Stimulated activated CD8-positive, alpha-beta memory T cell treated with anti-CD3 and anti-CD28 coated beads, Interleukin-4, amount 100 ng/mL, for 48 hours (primary cell): ENCODE measurements at places on chromosomes 13 and 19.
A peak's percentile ranks its signal among the peaks of the same experiment; 100 is the strongest.

DNA sequence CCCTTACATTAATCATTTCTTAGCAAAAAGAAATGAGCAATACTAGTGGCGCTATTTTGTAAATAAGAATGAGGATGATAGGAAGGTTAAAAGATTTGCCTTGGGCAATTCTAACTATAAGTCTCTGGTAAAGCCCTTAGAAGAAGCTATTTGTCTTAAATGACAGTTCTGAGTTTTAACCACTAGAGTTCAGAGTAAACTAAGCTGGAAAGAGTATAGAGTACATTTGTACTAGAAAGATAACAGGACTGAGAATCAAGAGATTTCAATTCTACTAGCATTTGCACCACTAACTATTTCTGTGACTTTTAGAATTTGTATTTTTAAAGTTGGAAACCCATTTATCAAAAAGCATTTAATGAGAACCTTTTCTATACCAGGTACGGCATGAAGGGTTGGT lies 750.3 kb downstream of the OLFM4 start:
- no peak for DNase-seq

- peak; percentile 56 for DNase-seq
Measured at GRCh38 chr19:2477141-2477710, 1.3 kb downstream of the GADD45B start.

- DNase-seq, result no peak
Measured at GRCh38 chr19:1400281-1401137, 833 bp downstream of the GAMT start.

DNA sequence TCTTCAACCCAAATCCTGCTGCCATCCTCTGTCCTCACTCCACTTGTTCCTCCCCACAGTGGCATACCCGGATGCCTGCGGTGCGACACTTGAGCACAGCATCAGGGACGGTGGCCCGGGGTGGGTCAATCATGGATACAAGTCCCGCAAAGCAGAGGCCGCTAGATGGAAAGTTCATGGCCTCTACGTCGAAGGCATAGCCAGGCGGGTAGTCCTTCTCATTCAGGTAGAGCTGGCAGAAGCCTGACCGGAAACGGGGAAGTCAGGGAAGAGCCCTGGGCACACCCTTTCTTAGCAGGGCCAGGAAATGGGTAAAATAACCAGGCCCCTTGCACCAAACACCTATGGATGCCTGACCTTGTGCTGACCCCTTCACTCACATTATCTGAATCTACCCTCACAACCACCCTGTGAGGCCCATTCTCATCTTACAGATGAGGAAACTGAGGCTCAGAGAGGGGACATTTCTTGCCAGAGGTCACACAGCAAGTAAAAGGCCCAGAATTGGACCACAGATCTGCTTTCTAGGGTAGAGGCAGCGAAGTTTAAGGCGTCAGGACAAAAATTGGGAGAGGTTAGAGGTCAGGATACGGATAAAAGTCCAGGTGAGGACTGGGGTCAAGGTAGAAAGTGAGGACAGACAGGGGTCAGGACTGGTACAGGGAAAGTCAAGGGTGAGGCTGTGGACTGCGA lies 6.5 kb downstream of the ATP4A start:
- no peak for DNase-seq

- DNase-seq, result peak; percentile 40
Measured at GRCh38 chr19:52170863-52171320, 529 bp downstream of the ZNF836 start.

DNA sequence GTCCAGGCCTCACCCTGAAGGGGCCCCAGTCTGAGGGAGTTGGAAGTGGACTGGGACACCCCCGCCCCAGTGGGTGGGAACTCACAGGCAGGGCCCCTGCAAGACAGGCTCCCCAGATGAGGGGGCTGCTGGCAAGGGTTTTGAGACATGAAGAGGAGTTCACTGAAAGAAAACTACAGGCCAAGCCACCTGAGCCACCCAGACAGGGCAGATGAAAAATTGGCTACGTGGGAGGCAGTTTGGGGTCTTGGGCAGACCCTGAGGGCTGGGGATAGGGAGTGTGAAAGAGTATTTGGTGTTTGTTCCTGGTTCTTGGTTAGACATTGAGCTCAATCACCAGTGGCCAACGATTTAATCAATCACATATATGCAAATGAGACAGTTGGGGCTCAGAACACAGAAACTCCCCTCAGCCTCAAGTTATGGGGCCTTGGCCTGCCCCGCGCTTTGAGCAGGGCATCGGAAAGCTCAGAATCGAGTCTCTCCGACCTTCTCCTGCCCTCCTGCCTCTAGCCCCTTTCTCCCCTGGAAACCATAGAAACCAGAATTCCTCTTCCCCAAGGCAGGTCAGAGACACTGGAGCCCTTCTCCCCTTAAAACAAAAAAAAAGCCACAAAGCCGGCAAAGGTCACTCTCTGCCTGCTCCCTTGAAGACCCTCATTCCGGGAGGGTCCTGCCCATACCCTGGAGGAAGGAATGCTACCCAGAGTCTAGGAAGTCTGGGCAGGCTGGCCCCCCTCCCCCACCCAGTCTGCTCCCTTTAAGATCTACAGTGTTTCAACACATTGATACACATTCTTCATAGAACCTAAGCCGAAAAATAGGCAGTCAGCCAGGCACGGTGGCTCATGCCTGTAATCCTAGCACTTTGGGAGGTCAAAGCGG lies 1.3 kb upstream of the ISYNA1 start:
- no peak for DNase-seq

DNA sequence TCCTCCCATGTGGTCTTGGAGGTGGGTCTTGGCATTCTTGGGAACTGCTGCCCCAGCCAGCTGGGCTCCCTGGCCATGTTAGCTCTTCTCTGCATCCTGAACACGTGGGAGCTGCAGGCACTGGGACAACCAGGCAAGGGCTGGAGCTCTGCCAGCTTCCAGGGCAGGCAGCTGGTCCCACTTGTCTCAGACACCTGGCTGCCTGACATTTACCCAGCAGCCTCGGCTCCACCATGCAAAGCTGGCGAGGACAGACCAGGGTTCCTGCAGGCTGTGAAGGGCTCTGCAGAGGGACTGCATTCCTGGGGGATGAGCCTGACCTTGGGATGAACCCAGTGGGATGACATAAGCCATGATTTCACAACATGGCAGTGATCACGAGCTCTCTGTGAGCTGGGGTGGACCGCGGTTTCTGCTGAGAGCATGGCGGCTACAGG lies 99.0 kb upstream of the TSHZ3 start:
- DNase-seq, result no peak

DNA sequence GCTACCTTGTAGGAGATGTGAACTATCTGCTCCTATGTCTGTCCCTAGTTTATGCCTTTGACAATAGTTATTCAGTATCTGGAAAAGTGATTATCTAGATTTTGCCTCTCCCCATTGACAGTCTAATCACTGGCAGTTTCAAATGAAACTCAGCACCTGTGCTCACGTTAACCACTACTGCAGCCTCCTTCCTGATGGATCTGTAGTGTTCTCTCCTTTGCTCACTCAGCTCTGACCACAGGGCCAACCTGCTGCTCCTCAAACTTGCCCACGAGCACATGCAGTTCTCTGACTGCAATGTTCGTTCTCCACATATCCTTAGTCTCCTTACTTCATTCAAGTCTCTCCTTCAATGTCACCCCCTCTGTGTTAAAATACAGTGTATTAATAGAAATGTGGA lies 230.1 kb downstream of the NHLRC3 start:
- DNase-seq, result no peak

DNA sequence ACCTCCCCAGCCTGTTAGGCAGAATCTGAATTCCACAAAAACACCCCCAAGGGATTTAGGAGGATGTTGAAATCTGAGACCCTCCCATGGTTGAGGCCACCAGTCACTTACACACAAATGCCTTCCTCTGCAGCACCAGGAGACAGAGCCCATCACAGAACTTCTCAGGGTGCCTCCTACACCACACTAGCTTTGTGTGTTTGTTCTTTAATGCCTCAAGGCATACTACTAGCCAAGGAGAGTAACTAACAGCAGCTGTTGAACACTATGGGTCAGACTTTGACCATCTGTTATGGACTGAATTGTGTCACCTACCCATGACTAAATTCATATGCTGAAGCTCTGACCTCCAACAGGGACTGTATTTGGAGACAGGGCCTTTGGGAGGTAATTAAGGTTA lies 9.5 kb upstream of the MED26 start:
- no peak for DNase-seq

GRCh38 chr13:113604186-113604585 lies 19.6 kb downstream of the TFDP1 start:
- no peak for DNase-seq

DNA sequence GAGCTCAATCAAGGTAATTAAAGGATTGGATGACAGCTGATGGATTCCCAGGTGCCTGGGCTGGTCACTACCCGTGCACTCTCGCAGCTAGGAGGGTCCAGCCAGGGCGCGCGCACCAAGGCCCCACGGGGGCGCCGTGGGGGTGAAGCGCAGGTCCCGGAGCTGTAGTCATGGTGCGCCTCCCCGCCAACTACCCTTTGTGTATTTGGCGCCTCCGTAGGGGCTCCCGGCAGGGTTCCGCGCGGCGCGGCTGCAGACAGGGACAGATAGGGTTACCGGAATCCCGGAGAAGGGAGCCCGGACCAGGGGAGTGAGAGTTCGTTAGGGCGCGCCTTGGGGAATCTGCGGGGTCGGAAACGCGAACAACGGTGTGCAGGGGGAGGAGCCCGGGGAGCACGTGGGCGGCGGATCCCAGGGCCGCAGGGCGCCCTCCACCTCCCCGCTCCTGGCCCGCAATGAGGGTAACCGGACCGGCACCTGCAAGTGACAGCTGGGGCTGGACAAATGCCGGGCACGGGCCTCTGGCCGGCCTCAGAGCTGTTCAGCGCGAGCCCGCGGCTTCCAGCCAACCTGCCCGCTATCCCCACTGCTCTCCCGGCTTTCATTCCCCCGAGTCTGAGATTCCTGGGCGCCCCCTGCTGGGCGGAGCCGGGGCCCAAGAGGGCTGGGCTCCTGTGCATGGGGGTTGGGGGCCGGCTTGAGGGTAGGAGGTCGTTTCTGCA lies 3.4 kb upstream of the PRAM1 start:
- peak; percentile 87 for DNase-seq

DNA sequence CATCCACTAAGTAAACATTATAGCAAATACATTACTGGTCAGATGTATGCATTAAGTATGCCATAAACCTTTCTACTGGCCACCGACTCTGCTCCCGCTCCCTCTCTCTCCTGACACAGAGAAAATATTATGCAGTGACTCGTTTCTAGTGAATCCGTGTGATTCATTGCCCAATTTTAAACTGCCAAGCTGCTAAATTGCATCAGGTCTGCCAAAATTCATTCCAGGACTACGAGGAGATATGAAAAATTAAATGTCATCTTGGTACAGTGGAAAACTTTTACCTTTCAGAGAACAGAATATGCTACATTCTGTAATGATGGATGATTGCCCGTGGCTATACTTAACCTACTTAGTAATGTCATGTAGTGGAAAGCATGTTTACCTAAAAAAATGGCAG lies 368.8 kb upstream of the TSHZ3 start:
- no peak for DNase-seq

DNA sequence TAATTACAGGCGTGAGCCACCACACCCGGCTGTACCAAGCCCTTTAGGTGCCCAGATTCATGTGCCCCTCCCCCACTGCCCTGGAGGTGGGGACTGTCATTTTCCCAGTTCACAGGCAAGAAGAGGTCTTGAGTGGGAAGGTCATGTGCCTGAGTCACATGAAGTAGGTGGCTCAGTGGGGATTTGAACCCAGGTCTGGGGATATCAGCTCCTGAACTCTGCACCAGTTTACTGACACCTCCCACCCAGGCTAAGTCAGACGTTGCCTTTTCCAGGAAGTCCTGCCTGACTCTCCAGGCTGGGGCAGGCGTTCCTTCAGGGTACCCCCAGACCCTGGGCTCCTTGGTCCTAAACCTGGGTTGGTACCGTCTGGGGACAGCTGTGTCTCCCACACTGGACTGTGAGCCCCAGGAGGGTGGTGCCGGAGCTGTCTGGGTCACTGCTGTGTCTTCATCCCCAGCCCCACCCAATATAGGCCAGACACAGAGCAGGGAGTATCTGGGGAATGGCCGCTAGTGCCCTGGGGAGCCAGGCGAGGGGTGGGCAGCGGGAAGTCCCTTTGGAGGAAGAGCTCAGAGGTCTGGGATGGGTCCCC lies 8.6 kb downstream of the VASP start:
- DNase-seq, result no peak

DNA sequence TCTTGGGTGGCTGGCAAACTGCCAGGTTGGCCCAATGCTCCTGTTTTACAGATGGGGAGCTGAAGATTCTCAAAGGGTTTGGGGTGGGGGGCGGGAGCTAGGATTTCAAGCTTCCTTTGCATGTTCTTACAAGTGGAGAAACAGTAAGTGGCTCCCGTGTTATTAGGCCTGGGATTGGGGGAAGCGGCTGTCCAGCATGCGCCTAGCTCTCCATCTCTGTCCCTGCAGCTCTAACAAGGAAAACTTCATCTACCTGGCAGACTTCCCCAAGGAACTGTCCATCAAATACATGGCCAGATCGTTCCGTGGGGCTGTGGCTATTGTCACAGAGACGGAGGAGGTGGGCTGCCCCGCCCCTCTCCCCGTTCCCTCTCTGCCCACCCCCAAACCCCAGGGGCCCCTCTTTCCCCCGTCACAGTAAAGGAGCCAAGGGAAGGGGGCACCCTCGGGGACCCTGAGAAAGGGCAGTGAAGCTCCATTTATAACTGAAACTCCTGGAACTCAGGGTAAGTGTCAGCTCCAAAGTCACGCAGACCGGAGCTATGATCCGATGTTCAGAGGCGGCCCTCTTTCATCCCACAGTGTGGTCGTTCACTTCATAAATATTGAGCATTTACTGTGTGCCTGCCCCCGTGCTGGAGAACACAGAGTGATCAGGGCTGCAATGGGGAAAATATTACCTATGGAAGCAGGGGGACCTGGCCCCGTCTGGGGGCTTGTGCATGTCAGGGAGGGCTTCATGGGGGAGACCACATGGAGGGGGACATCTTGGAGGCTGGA lies 14.9 kb upstream of the PSMD8 start:
- no peak for DNase-seq

DNA sequence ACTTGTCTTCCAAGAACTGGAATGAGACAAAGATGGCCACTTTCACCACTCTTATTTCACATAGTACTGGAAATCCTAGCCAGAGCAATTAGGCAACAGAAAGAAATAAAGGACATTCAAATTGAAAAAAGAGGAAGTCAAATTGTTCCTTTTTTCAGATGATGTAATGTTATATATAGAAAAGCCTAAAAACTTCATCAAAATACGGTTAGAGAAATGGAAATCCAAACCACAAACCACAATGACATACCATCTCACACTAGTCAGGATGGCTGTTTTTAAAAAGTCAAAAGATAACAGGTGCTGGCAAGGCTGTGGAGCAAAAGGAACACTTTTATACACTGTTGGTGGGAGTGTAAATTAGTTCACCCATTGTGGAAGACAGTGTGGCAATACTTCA lies 113.3 kb upstream of the SPRY2 start:
- DNase-seq, result no peak

DNA sequence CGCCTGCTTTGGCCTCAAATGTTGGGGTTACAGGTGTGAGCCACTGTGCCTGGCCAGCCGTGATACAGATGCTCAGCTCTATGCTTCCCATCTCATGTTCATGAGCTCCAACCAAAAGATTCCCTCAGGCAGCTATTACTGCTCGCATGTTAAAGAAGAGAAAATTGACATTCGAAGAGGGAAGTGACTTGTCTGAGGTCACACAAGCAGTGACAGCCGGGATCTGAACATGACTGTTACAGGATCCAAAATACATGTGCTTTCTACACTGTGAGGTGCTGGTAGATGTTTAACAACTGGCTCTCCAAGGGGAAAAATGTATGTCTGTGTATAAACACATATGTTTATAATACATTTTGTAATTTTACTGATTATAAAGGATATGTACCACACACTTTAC lies 11.3 kb downstream of the FPR1 start:
- DNase-seq, result no peak

GRCh38 chr19:9308091-9308770 lies 1.4 kb downstream of the ZNF699 start:
- no peak for DNase-seq

GRCh38 chr19:35212241-35212640 lies 16.3 kb downstream of the FAM187B start:
- no peak for DNase-seq
